ENCODE measurements at places on chromosomes 2 and 18.
A peak's percentile ranks its signal among the peaks of the same experiment; 100 is the strongest.

DNA sequence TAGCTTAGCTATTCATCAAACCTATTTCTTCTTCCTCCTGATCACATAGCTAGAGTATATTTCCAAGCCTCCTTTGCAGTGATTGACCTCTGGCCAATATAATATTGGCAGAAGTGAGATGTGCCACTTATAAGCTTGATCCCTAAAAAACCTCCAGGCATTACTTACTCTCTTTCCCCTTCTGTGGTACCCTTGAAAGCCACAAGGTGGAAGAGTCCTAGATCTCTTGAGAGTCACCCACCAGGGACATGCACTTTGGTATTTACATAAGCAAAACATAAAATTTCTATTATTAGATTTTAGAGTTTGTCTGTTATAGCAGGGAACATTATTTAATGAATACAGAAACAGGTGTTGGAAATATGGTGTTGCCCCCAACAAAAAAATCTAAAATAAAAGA is 112.0 kb downstream of the EXOC6B start:
- DNase-seq: no peak

GRCh38 chr2:165402162-165402561 is 67.3 kb upstream of the CSRNP3 start:
- no peak for DNase-seq

- DNase-seq: no peak
These were observed 42.3 kb downstream of the IL1R2 start for GRCh38 chr2:102033750-102034682.

- no peak for DNase-seq
These were observed 8.3 kb downstream of the DLX1 start for GRCh38 chr2:172093416-172094293.

DNA sequence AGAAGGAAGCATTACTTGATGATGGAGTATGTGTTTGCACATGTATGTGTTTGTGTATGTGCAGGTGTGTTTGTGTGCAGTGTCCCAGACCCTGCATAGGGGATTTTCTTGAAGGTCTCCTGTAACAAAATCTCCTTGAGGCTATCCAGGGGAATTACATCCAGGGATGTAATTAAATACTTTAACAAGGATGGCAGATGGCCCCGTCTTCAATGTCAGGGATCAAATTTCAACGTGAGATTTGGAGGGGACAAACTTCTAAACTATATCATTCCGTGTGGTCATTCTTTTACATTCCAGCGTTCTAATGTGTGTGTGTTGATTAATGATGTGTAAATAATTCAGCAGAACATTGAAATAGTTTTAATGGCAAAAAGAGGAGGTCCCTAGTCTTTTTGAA is 3.3 kb downstream of the UGT1A9 start:
- DNase-seq: no peak

GRCh38 chr2:12180031-12180430 is 433.6 kb downstream of the LPIN1 start:
- no peak for DNase-seq

DNA sequence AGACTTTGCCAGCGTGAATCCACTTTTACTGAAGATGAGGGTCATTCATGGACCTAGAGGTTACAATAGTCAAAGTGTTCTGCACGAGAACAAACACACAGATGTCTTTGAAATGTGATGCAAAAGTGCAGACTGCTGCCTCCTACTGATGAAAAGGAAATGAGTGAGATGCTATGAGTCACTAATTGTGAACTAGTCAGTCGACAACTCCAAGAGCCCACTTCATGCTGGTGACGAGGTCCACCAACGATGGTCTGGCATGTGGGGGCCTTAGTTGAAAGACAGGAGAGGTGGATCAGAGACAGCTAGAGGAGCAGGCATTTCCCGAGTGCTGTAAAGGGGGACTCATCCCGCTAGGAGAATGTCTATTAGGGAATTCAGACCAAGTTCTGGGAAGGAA is 17.1 kb upstream of the ZNF236 start:
- no peak for DNase-seq

DNA sequence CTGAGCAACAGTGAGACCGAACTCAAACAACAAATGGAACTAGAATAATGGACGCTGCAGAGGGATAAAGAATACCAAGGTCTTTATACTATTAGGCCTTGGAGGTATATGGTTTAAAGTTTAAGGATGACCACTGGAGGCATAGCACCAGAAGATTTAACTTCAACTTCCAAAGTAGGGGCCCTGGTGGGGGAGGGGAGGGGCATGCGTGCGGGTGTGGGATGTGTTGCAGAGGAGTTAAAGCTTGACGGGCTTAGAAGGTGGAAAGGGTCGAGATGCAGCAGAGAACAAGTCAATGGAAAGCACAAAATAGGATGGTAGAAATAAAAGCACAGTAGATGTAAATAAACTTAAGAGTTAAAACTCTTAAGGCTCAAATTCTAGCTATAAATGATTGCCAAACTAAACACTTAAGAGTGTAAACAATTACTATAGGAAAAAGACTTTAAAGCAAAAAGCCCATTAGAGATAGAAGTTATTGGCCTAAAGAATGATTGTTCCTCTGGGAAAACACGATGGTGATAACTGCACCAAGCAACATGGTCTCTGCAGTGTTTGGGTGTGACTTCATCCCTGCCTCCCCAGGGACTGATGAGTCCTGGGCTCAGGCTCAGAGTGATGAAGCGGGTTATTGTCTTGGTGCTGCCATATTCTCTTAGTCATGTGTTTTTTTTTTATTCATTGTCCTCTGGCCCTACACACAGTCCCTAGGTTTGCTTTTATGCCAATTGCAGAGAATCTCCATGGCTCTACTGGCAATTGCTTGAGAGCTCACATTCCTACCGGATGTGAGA is 13.0 kb downstream of the RRM2 start:
- no peak for DNase-seq

GRCh38 chr18:3960977-3961376 is 494.1 kb downstream of the DLGAP1 start:
- no peak for DNase-seq

- no peak for DNase-seq
These were observed 114.0 kb downstream of the KLHL29 start for GRCh38 chr2:23498943-23499342.

DNA sequence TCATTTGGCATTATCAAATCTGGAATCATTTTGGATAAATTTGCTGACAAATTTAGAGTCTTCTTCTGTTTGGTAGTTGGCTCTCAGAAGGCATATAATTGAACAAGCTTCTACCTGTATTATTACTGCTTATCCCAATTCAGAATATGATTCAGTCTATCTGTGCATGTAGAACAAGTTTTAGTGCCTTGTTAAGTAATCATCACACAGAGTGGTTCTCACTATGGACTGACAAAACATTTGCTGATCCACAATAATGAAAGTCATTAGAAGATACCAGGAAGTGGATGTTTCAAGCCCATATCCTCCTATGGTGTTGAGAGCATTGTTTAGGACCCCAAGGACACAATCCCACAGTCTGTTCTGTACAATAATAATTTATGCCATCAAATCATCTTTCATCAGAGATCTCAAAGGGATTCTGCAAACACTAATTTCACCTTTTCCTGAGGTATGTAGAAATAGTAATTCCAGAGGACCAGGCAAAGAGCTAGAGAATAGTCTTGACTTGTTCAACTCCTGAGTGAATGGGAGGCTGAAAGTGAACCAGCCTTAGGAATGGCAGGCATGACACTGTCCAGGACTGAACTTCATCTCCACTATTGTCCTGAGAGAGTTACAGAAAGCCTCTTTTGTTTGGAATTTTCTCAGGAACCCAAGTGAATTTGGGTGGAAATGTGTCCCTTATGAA is 29.6 kb upstream of the DSC1 start:
- DNase-seq: no peak

- no peak for DNase-seq
These were observed 816.0 kb upstream of the GYPC start for GRCh38 chr2:125839945-125840344.

DNA sequence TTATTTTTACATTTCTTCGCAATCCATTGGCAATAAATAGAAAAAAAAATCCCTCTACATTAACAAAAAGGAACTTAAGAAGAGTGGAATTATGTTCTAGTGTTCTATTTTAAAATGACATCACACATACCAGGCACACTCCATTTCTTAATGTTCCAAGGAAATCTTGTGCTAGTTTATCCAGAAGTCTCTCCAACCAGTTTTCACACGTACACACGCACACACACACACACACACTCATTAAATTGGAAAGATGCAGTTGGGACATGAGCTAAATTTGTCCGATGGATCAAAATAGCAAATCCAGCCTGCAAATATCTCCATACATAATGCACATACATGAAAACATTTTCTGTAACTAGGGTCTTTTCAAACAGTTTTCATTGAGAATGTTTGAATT is 78.3 kb downstream of the KCNJ3 start:
- no peak for DNase-seq

- DNase-seq: no peak
These were observed 34.8 kb downstream of the ABHD3 start for GRCh38 chr18:21669736-21670285.

DNA sequence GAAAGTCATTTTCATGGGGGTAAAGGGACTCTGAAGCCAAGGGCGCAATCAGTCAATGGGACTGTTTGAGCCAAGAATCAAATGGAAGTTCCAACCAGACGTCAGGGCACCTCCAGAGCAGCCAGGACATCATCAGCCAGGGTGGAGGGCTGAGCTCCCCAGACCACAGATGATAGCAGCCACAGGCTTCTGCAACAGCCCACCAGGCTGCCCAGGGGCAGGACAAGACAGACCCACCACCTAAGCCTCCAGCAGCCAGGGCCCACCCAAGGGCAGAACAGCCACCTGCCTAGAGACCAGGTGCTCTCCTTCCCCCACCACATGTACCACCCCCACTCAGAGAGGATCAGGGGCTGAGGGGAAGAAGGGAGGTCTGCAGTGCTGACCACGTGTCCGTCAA is 53.8 kb upstream of the SLC66A3 start:
- no peak for DNase-seq

GRCh38 chr2:206160125-206160806 is 571 bp downstream of the EEF1B2 start:
- DNase-seq: no peak

GRCh38 chr2:24457696-24458386 is 33.2 kb upstream of the NCOA1 start:
- no peak for DNase-seq

- DNase-seq: no peak
These were observed 52.7 kb downstream of the SMAD4 start for GRCh38 chr18:51082571-51083267.

GRCh38 chr18:24764766-24765165 is 304.3 kb downstream of the HRH4 start:
- no peak for DNase-seq

DNA sequence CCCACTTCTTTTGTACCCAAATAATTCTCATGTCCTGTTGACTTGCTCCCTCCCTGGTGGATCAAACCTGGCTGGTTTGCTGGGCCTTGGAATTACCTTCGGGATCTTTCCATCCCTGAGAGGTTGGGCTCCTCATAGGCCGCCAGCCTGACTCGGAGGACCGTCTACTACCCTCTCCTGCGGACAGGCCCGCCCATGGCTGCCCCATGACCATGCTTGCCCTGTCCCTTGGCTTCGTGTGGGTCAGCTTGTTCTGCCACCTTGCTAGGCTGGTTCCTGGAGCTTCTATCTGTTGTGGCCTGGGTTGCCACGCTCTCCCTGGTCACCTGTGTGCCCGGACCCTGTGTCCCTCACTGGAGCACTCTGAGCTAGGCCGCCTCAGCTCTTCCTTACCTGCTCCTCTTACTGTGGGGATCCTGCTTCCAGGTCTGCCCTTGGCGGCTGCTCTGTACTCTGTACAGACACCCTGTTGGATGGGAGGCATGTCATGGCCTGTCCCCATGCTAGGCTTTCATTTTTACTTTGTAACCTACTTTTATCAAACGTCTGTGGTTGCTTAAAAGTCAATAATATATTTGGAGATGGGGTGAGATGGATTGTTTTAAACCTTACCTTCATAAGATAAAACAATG is 29.7 kb upstream of the FHL2 start:
- DNase-seq: no peak

GRCh38 chr2:219520079-219520478 is 5.8 kb downstream of the ASIC4 start:
- DNase-seq: no peak

DNA sequence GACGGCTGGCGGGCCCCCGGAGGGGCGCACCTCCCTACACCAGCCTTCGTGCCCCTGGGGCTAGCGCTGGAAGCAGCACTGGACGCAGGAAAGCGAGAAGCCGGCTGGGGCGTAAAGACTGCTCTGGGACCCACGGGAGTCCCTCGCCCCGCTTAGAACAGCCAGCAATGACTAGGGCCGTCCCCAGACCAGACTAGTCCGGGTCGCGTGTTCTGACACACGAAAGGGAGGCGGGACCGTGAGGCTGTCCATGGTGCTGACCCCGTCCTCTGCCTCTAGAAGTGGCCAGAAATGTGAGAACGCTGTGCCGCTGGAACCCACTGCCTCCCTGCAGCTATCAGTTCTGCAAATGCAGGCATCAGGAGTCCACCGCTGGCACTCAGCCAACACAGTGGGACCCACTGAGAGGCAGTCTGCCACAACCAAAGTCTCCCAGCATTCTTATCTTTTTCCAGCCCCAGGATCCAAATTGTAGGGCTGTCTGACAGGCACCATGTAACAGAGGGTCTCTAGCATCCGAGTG is at the start of gene UCN:
TSS of gene UCN (minus strand) at position 87 of the 523 bp plus-strand sequence. CDS start 550 bp downstream, outside the sequence.
- DNase-seq: no peak

- no peak for DNase-seq
These were observed 22.3 kb upstream of the TYMS start for GRCh38 chr18:635171-635570.

DNA sequence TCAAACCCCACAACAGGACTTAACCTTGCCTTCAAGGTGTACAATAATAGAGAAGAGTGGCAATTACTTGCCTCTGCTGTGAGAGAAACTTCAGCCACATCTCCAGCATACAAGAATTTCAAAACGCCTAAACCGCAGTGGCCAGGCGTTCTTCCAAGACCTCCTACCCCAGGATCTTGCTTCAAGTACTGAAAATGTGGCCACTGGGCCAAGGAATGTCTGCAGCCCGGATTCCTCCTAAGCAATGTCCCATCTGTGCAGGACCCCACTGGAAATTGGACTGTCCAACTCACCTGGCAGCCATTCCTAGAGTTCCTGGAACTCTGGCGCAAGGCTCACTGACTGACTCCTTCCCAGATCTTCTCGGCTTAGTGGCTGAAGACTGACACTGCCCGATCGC is 2.8 kb upstream of the CYB5A start:
- DNase-seq: no peak

GRCh38 chr2:27922842-27923241 is 32.3 kb downstream of the BABAM2 start:
- no peak for DNase-seq

DNA sequence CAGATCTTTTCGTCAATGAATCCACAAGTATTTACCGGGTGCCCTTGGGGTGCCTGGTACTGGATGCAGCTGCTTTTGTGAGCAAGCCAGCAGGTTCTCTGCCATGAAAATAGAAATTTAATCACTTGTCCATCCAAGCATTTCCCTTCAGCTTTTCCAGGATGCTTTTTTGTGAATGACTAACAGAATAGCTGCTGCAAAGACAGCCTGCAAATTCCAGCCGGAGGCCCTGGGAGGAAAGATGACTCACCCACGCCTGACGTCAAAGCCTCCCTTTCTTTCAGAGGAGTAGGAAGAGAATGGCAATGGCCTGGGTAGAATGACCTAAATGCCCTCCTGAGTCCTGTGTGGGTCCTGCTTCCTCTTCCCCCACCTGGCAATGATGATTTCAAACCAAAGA is 111.9 kb downstream of the AP1S3 start:
- DNase-seq: peak; percentile 18

All from nucleus accumbens (tissue), 56 donors.